Activated CD8-positive, alpha-beta T cell treated with anti-CD3 and anti-CD28 coated beads for 36 hours (primary cell): ENCODE measurements at places on chromosomes 7 and 10. TPM values are rescaled to one million over a fixed set of nuclear protein-coding genes. Genes with fewer than 3 reads are reported as not detected.

The PLAC9 gene
- total RNA-seq = not detected

DNA sequence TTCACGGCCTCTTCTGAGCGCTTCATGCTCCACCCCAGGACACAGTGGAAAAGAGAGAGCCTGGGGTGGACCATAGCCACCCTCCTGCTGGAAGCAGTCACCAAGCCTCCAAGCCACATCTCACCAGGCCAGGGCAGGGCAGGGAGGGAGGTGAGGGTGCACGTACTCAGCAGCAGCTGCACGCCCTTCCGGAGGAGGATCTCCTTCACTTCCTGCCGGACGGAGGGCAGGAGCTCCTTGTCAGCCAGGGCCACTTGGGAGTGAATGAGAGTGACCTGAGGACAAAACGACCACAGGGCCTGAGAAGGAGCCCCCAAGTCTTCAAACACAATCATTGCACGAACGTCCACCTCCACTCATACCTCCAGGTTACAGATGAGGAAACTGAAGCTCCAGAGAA lies 15.0 kb downstream of the AIFM2 start:
- H3K27me3 ChIP-seq = no peaks in the 10 kb centered on the region
- H3K4me1 ChIP-seq = peaks cover 11% of the 10 kb centered on the region
- no peak overlapping the region for H3K27ac ChIP-seq
- H3K4me3 ChIP-seq = no peak overlapping the region
- H3K36me3 ChIP-seq = peaks cover 4% of the 10 kb centered on the region
- no peak for DNase-seq

The POM121L12 gene
- total RNA-seq = not detected

The SHH gene
- total RNA-seq = not detected

The DMBT1 gene
- not detected for total RNA-seq

- H3K27me3 ChIP-seq = no peaks in the 10 kb centered on the region
- H3K4me3 ChIP-seq = no peak overlapping the region
- no peaks in the 10 kb centered on the region for H3K4me1 ChIP-seq
Observed at GRCh38 chr10:78342827-78343653, 309.4 kb downstream of the RPS24 start.

The EN2 gene
- total RNA-seq = not detected

The SLC39A12 gene
- total RNA-seq = not detected

The KIAA1549 gene
- 1.5 TPM for total RNA-seq

The COL28A1 gene
- not detected for total RNA-seq

- DNase-seq = no peak
Observed at GRCh38 chr10:33485276-33485675, 150.8 kb upstream of the NRP1 start.

DNA sequence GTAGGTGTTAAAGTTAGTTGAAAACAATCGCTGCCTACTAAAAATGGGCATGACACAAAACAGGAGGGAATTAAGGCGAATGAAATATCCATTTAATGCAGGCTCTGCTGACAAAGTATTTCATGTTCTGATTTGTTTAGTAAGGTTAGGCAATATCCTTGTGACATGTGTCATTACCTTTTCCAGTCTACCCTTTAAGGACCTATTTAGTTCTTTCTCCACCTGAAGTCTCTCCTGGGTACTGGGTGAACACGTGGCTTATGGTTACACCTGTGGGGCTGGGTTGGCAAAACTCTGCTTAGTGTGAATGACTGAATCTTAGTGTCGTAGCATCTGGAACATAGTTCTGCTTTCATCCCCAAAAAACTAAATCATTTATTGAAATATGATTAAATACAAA lies 313.5 kb downstream of the CCDC3 start:
- DNase-seq = no peak
- no peak overlapping the region for H3K4me3 ChIP-seq
- H3K36me3 ChIP-seq = no peaks in the 10 kb centered on the region
- no peaks in the 10 kb centered on the region for H3K27me3 ChIP-seq
- peaks cover 4% of the 10 kb centered on the region for H3K4me1 ChIP-seq

The SIRT1 gene
- total RNA-seq = 27.5 TPM

DNA sequence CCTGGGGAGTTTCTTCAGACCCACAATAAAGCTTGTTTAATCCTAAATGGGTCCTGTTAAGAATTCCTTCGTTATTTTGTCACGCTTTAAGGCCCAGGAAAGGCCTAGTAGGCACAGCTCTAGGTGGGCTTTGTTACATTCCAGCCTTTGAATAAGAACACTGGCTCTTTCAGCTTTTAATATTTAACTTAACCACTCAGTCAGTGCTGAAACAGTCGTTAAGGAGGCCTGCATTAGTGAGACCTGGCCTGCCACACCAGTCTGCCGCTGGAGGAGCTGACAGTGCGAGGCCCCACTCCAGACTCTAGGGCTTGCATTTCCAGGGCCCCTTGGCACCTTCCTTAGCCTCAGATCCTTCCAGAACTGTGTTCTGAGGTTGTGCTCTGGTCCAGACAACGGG lies 351.4 kb downstream of the GLRX3 start:
- H3K4me3 ChIP-seq = no peak overlapping the region
- no peaks in the 10 kb centered on the region for H3K27me3 ChIP-seq
- no peaks in the 10 kb centered on the region for H3K4me1 ChIP-seq

- H3K36me3 ChIP-seq = no peaks in the 10 kb centered on the region
- no peaks in the 10 kb centered on the region for H3K4me1 ChIP-seq
- H3K27ac ChIP-seq = no peak overlapping the region
- no peak overlapping the region for H3K4me3 ChIP-seq
- no peak for DNase-seq
Observed at GRCh38 chr7:25405736-25406135, 177.4 kb upstream of the NPVF start.

DNA sequence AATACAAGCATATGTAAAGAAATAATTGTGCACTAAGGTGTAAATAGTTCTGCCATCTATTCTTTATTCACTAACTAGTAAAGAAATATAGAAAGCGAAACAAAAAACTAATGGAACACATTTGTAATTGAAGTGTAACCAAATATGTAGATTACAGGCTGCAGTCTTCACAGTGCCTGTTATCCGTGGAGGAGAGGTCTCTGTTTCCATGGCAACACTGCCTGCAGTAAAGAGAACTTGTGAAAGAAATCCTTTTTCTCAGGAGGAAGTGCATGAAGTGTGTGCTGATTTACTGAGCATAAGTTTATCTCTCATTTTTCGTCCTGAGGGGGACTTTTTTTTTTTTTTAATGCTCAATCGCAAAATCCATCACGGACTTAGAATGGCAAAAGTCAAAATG lies 102.5 kb downstream of the APBB1IP start:
- H3K4me1 ChIP-seq = peaks cover 39% of the 10 kb centered on the region
- H3K27ac ChIP-seq = peak overlapping the region; percentile 25
- H3K4me3 ChIP-seq = no peak overlapping the region
- peak; percentile 27 for DNase-seq
- peaks cover 43% of the 10 kb centered on the region for H3K36me3 ChIP-seq

The NEUROG3 gene
- total RNA-seq = 2.3 TPM

GRCh38 chr7:129163875-129164544 lies 19.5 kb downstream of the TSPAN33 start:
- peaks cover 4% of the 10 kb centered on the region for H3K36me3 ChIP-seq
- DNase-seq = peak; percentile 37
- no peak overlapping the region for H3K4me3 ChIP-seq
- H3K4me1 ChIP-seq = peaks cover 8% of the 10 kb centered on the region

The RBP3 gene
- total RNA-seq = not detected

GRCh38 chr7:15684111-15684800 lies 2.2 kb downstream of the MEOX2 start:
- H3K36me3 ChIP-seq = peaks cover 3% of the 10 kb centered on the region
- no peak overlapping the region for H3K4me3 ChIP-seq

GRCh38 chr7:38451840-38452239 lies 178.4 kb upstream of the TARP start:
- no peak overlapping the region for H3K4me3 ChIP-seq
- no peak overlapping the region for H3K27ac ChIP-seq
- no peaks in the 10 kb centered on the region for H3K4me1 ChIP-seq
- peaks cover 3% of the 10 kb centered on the region for H3K27me3 ChIP-seq

DNA sequence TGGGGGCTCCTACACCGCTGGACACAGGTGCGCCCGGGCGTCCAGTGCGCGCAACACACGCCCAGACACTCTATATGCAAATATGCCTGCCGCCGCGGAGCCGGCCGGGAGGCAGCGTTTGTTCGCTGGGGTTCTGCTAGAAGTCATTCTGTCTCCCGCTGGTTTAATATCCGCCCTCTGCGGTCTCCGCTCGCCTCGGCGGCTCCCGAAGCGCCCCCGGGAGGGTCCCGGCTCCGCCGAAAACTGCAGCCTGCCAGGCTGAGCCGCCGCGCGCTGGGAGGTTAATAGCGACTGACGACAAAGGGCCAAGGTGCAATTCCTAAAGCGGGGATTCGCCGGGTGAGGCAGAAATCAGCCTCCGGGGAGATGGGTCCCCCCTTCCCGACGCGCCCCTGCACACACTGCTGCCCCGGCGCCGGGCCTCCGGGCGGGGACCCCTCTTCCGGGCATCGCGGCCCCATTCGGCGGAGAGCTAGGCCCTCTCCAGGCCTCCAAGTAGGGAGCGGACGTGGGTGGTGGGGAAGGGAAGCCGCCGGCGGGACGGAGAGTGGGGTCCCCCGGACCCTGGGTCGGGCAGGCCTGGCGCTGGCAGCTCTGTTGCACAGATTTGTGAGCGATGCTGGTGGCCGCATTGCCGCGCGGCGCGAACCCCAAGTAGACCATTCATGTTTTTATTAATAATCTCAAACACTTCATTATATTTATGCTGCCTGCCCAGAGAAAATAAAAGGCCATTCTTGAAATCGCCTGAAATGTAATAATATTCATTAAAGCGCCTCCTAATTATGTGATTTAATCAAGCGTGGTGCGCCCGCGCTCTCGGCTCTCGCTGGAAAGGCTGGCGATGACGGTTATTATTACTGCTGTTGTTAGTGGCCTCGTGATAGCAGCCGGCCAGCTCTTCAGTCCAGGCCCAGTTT lies 9.1 kb downstream of the EN2 start:
- DNase-seq = peak; percentile 77
- peaks cover 83% of the 10 kb centered on the region for H3K27me3 ChIP-seq
- H3K27ac ChIP-seq = no peak overlapping the region
- no peaks in the 10 kb centered on the region for H3K36me3 ChIP-seq
- no peak overlapping the region for H3K4me3 ChIP-seq
- H3K4me1 ChIP-seq = peaks cover 17% of the 10 kb centered on the region

The HMX3 gene
- 0.69 TPM for total RNA-seq

DNA sequence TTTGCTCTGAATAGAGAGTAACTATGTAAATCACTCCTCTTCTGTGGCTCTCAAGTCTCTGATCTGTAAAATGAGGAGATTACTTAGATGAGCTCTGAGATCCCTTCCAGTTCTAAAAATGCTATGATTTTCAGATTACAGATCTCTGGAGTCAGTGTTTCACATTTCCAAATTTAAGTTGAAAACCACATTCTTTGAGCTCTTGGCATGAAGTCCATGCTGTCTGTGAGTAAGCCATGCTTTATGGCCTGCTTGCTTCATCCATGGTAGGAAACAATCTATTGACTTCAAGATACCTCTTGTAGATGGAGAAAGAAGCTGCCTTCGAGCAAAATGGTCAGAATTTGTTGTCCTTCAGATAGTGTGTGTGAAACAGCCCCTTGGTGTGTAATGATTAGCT lies 64.9 kb downstream of the CELF2 start:
- no peak for DNase-seq
- no peak overlapping the region for H3K4me3 ChIP-seq
- H3K36me3 ChIP-seq = no peaks in the 10 kb centered on the region
- no peak overlapping the region for H3K27ac ChIP-seq

DNA sequence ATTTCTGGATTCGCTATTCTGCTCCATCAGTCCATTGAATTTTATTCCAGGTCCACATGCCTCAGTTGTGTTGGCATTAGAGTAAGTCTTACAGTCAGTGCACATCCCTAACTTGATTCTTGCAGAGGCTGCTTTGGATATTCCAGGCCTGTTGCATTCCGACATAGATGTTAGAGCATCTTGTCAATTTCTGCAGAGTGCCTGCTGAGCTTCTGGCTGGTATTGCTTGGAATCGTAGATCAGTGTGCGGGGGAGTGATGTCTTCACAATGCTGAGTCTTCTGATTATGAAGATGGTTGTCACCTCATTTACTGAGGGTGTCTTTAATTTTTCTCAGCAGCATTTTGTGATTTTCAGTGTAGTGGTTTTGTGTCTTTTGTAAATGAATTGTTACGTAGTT lies 45.2 kb downstream of the INPP5A start:
- no peaks in the 10 kb centered on the region for H3K27me3 ChIP-seq
- no peak overlapping the region for H3K27ac ChIP-seq
- no peak overlapping the region for H3K4me3 ChIP-seq
- H3K4me1 ChIP-seq = peaks cover 33% of the 10 kb centered on the region

GRCh38 chr7:47195641-47196040 lies 386.3 kb downstream of the TNS3 start:
- H3K4me1 ChIP-seq = no peaks in the 10 kb centered on the region
- DNase-seq = no peak
- no peaks in the 10 kb centered on the region for H3K36me3 ChIP-seq
- no peaks in the 10 kb centered on the region for H3K27me3 ChIP-seq
